ENCODE measurements at places on chromosomes 6 and 20. TPM values are rescaled to one million over a fixed set of nuclear protein-coding genes. Genes with fewer than 3 reads are reported as not detected.

- no peaks in the 10 kb centered on the region for H3K36me3 ChIP-seq
- no peak overlapping the region for H3K4me3 ChIP-seq
- no peaks in the 10 kb centered on the region for H3K27me3 ChIP-seq
- H3K4me1 ChIP-seq = no peaks in the 10 kb centered on the region
Observed at GRCh38 chr20:9015984-9016324, 52.9 kb upstream of the PLCB4 start.

- no peak overlapping the region for H3K27ac ChIP-seq
- no peak overlapping the region for H3K4me3 ChIP-seq
- no peak for DNase-seq
- no peaks in the 10 kb centered on the region for H3K27me3 ChIP-seq
- H3K36me3 ChIP-seq = no peaks in the 10 kb centered on the region
Observed at GRCh38 chr6:14550822-14551221, 433.2 kb downstream of the CD83 start.

DNA sequence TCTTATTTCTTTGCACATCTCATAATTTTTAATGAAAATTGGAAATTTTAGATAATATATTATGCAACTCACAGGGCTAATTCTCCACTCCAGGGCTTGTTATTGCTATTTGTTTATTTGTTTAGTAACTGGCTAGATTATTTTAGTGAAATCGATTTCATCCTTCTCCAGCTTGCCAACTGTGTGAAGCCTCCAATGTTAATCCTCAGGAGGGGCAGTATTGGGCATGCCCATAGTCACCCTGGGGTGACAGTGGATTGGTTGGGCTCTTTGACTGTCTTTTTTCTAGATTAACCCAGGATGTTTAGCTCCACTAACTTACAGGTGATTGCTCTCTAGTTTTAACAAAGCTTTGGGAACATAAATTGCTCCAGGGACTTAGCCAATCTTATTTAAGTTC lies 450.1 kb downstream of the BMP2 start:
- H3K4me3 ChIP-seq = no peak overlapping the region
- no peaks in the 10 kb centered on the region for H3K4me1 ChIP-seq
- no peaks in the 10 kb centered on the region for H3K36me3 ChIP-seq

SLC4A11 gene
- total RNA-seq = 0.08 TPM

RAMACL gene
- total RNA-seq = 0.75 TPM

HLA-G gene
- total RNA-seq = 2.9 TPM

Data from CD4-positive, alpha-beta T cell (primary cell).